ENCODE measurements at places on chromosomes 5 and 9.

DNA sequence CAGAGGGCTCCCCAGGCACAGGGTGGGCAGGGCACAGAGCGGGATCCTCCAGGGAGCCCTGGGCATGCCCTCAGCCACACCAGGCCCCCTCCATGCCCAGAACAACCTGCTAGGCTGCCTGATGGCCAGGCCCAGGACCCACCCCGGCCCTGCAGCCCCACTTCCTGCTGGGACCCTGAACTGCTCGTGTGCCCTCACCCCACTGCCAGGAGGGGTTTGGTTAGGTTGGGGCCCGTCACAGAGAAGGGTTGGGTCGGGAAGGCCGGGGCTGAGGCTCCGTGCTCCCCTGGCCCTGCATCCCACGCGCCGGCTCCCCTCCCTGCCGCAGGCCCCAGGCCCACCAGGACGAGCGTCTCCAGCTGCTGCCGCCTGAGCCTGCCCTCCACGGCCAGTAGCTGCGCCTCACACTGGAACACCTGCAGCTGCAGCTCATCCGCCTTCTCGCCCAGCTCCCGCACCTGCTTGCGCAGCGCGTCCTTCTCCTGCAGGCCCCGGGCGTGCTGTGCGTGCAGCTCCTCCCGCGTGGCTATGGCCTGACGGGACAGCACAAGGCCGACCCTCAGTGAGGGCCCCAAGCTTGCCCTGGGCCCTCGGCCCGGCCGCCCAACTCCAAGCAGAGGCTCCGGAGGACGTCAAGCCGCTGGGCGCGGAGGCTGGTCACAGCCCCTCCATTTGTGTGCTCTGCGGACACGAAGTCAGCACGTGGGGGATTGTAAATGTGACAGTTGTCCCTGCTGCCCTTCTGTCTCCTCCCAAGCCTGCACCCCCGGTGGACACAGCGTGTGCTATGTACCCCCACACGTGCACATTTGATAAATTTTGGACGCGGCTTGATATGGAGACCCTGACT lies 4.0 kb upstream of the DNLZ start:
- DNase-seq: no peak

DNA sequence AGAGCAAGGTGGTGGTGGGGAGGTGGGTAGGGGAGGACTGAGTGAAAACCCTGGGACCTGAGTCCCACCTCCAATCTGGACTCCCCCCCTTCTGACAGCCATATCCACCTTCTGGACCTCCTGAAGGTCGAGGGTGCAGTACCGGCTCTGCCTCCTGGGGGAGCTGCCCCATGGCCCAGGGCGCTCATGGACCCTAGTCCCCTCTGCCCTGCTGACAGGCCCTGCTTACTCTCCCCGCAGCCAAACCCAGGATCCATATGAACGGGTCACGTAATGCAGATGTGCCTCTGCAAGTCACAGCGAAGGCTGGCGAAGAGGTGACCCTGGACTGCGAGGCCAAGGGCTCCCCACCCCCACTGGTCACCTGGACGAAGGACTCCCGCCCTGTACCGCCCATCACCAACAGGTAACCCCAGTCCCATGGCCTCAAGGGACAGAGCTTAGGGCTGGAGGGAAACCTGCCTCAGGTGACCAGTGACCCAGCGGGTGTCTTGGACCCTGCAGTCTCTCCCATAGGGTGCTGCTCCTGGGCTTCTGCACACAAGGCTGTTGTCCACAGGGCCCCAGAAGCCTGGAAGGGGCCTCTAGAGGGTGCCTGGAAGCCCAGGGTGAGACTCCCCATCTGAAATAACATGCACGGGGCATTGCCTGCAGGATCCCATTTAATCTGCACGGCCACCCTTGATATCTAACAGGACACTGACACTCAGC lies 61.7 kb downstream of the HMCN2 start:
- DNase-seq: no peak

DNA sequence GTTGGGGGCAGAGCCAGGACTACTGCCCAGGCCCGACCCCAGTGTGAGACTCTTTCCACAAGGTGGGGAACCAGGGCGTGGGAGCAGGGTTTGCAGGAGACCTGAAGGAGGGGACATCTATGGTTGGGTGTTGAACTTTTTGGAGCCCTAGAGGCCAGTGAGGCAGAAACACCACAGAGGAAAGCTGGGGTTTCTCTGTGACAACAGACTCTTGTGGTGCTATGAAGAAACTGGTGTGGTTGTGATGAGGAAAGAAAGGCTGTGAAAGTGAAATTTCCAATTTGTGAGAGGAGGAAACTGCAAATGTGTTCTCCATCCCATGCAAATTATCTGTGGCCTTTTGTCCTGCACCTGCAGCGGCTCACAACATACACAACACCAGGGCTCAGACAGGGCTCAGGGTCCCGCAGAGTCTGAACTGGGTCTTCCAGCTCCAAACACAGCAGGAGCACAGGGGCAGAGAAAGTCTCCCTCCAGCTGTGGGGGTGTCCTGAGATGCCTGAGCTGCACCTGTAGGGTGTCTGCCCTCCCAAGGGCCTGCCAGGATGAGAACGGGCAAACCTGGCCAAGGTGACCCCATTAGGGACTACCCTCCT lies 51.4 kb upstream of the GRHPR start:
- DNase-seq: no peak

- no peak for DNase-seq
Observed at GRCh38 chr5:109324351-109324750, 85.4 kb downstream of the PJA2 start.
